Stimulated activated CD8-positive, alpha-beta memory T cell treated with anti-CD3 and anti-CD28 coated beads, Interleukin-4, amount 100 ng/mL, for 48 hours (primary cell): ENCODE measurements at places on chromosomes 6 and 20.

- no peak for DNase-seq
Measured at GRCh38 chr6:161449521-161449920, 175.7 kb upstream of the AGPAT4 start.

DNA sequence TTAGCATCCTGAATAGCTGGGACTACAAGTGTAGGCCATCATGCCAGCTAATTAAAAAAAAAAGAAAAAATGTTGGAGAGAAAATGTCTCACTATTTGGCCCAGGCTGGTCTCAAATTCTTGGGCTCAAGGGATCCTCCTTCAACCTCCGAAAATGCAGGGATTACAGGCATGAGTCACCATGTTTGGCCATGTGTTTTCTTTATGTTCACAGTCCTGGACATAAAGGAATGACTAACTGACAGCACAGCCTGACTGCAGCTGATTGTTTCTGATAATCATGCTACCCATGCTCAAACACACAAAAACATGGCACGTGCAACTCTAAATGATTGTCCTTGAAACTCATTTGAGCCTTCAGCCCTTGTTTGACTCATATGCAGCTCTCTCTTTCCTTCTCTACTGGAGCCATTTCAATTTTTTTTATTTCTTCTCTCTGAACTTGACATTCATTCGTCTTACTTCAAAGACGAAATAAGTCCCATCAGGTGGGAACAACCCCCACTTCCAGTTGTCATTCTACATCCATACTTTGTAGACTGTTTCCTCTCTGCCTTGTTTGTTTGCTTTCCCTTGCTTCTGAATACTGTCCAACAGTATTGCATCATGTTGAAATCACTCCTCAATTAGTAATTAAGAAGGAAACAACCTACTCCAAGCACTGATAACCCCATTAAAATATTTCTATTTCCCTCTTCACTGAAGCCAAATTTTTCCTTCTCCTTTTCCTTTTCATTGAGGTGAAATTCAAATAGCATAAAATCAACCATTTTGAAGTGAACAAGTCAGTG is 413.0 kb downstream of the BMP2 start:
- no peak for DNase-seq

DNA sequence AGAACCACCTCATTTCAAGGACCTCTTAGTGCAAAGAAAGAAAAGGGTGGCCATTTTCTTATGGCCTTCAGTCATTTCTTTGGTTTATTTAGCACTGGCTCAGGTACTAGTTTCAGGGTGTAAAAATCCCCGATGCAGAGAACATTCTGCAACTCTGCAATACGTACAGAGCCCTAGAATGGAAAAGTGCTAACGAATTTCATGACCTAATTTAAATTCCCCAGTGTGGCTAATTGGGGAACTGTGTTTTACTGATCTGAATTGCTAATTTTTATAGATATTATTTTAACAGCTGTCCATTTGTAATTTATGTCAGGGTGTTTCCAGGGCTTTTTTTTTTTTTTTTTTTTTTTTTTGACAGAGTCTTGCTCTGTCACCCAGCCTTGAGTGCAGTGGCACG is 160.7 kb downstream of the UST start:
- no peak for DNase-seq

GRCh38 chr6:116291701-116292396 is 12.1 kb upstream of the TSPYL1 start:
- no peak for DNase-seq

GRCh38 chr20:51616060-51616459 is 73.5 kb upstream of the NFATC2 start:
- DNase-seq: no peak

DNA sequence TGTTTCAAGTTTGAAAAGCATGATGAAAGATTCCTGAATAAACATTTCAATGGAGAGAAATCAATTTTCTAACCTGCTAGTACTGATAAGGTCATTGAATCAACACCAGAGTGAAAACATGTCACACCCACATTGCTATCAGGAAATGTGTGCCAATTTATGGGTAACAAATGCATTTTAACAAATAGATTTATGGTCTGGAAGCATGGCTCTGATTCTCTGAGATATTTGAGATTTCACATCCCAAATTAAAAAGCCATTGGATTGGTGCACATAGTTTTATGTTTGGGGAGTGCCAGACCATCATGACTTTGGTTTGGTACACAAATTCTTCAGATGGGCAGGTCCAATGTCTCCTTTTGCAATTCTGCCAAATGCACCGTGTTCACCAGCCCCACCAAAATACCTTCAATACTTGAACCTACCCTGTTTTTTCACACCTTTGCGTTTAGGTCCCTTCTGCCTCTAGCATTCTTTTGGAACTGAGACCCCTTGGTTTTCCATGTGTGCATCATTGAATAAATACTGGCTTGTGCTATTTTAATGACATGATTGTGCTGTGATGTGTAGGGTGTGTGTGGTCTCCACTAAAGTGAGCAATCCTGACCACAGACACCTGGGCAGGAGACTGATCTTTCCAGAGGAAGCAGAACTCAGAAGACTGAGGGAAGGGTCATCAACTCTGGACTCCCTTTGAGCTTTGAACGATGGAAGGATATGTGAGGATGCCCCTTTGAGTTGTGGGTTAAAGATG is 20.4 kb downstream of the IL20RA start:
- DNase-seq: no peak

DNA sequence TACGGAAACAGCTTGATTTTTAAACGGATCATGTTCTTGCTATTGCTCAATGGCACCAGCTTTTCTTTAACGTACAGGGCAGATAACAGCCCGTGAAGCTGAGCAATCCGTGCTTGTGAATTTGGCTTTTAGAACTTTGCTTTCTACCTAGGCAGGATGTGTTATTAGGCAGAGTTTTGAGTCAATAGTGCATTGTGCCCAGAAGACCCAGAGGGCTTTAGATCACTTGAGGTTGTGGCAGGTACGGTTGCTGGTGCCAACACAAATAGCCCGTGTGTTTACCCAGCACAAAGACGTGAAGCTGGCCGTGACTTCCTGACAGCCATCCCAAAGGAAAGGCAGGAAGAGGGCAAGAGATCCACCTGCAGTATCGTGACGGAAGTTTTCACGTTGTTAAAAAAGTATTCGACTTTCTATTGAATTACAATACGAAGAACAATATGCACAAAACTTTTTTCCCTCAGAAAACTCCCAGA is 117.4 kb upstream of the FRMD1 start:
- no peak for DNase-seq

DNA sequence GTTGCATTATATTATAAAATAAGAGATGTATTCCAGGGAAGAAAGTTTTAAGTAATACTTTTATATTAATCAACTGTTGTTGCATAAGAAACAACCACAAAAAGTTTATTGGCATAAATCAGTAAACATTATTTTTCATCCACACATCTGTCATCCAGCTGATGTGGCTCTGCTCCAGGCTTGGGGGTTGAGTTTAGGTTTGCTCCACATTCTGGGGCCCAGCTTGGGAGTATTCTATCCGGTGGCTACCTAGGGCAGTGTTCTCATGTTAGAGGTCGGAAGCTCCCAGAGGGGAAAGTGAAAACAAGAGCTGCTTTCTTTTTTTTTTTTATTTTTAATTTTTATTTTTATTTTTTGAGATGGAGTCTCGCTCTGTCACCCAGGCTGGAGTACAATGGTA is 728.4 kb upstream of the FLRT3 start:
- DNase-seq: no peak

GRCh38 chr6:127222418-127222817 is 44.2 kb upstream of the RNF146 start:
- DNase-seq: no peak

- no peak for DNase-seq
Measured at GRCh38 chr6:137706083-137706750, 160.8 kb upstream of the TNFAIP3 start.

DNA sequence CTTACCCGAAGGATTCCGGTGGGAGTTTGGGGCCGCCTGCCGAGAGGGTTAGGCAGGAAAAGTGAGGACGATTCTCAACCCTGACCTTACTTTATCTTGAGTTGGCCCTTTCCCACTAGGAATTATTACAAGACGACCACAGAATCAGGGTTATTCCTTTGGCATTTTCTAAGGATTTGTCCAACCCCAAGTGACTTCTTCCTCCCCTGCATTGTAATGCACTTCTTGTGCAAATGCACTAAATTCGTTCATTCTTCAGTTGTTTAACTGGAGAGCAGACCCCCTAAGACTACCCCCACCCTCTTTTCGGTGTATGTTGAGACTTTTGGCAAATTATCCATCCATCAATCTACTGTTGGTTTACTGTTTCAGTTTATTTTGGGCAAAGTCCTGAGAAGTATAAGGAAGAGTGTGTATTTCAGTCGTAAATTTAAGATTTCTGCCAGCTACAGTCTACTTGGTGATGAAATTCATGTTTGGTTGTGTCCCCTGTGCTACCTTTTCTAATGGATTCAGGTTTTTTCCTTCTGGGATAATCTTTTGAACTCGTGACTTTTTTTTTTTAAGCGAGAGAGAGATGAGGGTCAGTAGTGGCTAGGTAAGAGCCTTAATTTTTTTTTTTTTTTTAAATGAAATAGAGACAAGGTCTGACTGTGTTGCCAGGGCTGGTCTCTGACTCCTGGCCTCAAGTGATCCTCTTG is 611 bp upstream of the TMEM217 start:
- no peak for DNase-seq

DNA sequence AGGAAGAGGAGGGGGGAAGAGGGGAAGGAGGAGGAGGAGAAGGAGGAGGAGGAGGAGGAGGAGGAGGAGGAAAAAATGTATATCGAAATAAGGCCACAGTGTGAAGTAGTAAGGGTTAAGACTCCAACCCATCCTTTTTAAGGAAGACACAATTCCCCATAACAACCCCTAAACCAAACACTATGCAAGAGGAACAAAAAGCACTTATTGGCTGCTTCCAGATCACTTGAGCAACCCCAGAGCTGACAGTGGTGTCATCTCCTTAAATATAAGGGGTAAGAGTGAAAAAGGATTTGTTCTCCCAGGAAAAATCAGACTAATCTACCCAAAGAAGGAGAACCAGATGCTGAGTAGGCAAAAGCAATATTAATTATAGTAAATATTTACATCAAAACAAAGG is 169.1 kb upstream of the SASH1 start:
- no peak for DNase-seq

GRCh38 chr6:140217283-140217682 is 842.8 kb upstream of the CITED2 start:
- DNase-seq: no peak

GRCh38 chr6:142728364-142728763 is 216.6 kb downstream of the HIVEP2 start:
- no peak for DNase-seq

DNA sequence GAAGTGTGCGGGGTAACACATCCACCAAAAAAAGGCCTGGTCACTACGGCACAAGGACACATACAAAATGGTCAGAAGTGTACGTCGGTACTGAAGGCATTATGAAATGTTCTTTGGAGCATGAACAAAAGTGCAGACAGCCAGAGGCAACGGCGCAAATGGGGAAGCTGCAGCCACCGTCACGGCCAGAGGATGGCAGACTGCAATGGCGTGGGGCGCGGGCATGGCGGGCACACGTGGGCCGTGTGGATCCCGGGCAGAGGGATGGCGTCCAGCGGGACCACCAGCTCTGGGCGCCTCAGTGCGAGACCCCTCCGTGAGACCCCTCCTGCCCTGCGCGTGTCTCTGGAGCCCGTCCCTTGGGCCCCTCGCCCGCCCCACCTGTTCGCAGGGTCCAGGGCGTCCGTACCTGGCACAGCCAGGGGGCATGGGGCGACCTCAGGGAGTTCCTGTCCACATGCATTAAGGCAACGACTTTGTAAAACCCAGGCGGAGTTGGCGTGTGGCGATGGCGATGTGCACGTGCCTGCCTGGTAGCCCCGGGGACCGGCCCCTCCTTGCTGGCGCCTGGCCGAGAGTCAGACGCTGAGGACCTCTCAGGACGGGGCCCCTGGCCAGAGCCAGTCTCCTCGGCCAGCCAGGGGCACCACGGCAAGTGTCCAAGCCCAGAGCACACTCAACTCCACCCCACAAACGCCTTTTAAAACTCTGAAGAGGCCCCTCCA is 39.5 kb upstream of the CHRNA4 start:
- no peak for DNase-seq

- DNase-seq: no peak
Measured at GRCh38 chr6:170461111-170461510, 92.0 kb downstream of the PSMB1 start.

DNA sequence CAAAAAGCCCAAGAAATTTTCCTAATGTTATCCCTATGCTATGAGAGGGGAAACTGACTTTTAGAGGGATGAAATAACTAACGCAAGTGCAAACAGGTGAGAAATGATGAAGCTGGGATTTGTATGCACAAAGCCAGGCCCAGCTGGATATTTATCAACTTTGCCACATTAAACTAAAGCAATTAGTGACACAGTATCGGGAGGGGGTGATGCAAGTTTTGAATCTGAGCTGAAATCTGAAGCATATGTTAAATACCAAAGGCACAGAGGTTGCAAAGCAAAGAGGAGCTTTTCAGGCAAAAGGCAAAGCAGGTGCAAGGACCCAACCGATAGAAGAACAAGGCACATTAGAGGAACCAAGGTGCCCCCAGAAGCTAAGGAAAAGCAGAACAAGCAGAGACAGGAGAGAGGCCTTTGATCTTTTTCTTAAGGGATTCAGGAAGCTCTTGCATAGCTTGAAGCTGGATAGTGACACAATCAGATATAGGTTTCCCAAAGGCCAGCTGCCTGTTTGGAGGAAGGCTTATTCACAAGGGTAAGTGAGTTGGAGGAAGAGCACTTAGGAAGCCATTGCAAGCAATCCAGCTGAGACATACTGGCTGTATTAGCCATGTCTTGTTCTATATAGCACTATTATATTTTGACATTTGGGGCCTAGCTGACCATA is 207.5 kb downstream of the HIVEP2 start:
- DNase-seq: no peak

GRCh38 chr6:64221776-64222175 is 586.2 kb downstream of the PHF3 start:
- no peak for DNase-seq
